Tongue (tissue), 3 donors: ENCODE measurements at places on chromosomes 1 and 21. TPM values are rescaled to one million over a fixed set of nuclear protein-coding genes. Genes with fewer than 3 reads are reported as not detected.
A peak's percentile ranks its signal among the peaks of the same experiment; 100 is the strongest.

DNA sequence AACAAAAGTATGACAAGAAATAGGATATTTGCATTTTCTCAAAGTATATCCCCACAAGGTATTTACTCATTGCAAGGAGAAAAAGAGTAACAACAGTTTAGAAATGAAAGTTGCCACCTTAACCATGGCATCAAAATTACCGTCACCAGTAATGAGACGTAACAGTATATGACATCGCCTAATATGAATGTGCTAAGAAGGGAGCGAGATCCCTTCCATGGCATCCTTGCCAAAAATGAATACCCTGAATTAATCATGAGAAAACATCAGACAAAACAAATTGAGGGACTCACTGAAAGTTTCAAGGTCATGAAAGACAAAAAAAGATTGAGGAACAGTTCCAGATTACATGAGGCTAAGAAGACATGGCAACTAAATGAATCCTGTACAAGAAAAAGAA, 78.9 kb upstream of the MROH9 start:
- DNase-seq, result no peak

The TCEA3 gene
- total RNA-seq, result 241 TPM

DNA sequence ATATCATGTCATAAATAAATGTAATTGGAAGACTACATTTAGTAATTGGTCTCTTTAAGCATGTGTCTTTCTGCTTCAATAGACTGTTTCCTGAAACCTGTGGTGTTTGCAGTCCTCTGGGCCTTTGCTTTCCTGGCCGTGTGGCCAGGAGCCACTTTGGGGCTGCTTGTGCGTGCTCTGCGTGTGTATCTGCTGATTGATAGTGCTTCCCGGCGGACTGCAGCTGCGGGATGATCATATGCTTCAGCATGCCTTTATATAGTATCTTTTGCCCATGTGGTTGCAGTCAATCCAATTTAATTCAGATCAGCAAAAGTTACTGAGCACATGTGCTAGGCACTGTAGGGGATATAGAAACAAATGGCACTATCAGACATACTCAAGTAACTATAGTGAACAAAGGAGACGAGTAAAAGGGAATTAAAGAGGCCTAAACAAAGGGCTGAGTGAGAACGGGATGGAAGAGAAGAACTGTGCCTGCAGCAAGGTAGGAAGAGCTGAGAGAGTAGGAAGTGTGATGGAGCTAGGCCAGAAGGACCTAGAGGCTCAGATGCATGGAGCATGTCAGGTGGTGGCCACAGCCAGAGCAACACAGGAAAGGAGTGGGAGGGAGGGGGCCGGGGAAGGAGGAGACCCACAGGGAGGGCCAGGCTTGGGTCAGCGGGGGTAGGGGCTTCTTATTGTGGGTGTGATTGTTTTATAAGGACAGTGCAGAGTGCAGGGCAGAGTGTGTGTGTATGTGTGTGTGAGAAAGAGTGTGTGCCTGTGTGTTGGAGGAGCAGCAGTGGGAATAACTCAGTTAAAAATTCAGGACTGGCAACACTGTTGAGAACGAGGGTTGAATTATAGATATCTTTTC, 27.2 kb upstream of the TTF2 start:
- DNase-seq, result no peak

The TTC39A gene
- 1.7 TPM for total RNA-seq

DNA sequence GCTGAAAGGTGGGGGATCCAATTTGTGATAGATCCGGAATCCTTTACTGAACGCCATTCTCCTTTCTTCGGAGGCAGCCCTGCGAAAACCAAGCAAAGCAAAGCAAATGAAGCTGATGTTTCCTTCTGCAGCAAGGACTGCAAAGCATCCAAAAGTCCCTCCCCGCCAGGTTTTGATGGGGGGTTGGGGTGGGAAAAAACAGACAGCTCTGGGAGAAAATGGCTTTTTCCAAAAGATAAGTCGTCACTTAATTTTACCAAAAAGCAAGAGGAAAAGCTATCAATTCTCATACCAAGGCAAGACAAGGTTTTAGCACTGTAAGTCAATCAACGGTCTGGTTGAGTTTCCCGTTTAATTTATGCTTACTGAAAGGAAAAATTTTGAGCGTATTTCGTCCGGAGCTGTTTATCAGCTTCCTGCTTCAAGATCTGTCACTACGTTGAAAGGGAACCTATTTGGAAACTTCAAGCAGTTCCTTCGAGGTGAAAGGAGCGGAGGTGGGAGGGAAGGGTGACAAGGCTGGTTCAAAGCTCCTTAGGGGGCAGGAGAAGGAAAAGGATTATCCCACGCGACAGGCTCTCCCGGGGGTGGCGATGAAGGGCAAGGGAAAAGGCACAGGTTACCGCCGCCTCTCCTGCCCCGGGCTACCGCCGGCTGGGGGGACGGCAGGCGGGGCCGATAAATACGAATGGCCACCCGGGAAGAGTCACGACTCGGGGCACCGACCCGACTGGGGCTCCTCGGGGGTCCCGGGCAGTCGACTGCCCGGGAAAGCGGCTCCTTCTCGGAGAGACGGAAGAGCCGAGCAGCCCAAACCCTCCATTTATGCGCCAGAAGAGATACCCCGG, 750 bp downstream of the SYNJ1 start:
- DNase-seq, result peak; percentile 48

GRCh38 chr1:77044133-77044849, 174.9 kb downstream of the PIGK start:
- no peak for DNase-seq

DNA sequence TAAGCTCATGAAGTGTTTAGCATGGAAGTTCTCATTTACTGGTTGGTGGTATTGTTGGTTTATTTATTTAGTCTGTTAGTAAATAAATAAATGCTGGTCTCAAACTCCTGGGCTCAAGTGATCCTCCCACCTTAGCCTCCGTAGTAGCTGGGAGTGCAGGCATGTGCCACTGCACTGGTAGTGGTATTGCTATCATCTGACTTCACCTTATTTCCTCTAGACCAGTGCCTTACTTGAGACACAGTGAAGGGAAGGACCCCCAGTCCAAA, 1.4 kb upstream of the SLC2A1 start:
- no peak for DNase-seq

- DNase-seq, result no peak
Measured at GRCh38 chr1:95245029-95245428, 11.0 kb downstream of the RWDD3 start.

DNA sequence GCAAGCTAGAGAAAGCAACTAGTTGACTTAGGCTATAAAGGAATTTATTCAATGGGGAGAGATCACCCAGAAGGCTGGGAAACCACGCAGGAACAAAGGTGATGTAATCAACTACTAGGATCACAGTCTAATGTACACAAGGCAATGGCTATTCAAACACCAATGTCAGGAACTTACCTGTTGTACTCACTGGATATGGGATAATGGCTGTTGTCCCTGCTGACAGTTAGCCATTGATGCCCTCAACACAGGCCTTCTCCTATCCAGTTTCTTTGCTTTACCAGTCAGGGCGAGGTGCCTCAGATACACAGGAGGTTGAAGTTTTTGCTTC, 32.3 kb downstream of the C21orf91 start:
- DNase-seq, result no peak

- no peak for DNase-seq
Measured at GRCh38 chr1:184146202-184146601, 94.7 kb downstream of the TSEN15 start.

The TFF1 gene
- not detected for total RNA-seq

DNA sequence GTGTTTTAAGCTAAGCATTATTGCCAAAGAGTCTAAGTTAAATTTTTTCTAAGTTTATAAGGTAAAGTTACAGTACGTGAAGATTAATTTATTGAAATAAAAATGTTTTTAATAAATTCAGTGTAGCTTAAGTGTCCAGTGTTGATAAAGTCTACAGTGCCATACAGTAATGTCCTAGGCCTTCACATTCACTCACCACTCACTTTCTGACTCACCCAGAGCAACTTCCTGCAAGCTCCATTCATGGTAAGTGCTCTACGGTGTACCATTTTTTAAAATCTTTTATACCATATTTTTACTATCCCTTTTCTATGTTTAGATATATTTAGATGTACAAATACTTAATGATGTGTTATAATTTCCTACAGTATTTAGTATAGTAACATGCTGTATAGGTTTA, 173.2 kb downstream of the CACNA1E start:
- DNase-seq, result no peak

DNA sequence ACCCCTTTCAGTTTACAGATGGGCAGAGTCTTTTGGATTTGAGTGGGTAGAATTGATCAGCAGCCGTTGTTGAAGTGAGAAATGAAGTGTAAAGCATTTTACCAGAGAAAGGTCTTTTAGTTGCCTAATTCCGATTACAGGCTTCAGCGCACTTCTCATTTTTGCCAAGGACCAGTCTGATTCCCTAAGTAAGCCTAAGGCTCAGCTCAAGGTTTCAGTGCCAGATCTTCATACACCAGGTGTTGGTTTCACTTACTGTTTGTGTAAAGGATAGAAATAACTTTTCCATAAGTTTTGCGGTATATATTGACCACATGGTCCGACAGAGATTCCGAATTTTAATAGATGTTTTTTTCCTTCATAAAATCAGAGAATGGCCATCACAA, 83.9 kb upstream of the BMP8A start:
- peak; percentile 48 for DNase-seq

DNA sequence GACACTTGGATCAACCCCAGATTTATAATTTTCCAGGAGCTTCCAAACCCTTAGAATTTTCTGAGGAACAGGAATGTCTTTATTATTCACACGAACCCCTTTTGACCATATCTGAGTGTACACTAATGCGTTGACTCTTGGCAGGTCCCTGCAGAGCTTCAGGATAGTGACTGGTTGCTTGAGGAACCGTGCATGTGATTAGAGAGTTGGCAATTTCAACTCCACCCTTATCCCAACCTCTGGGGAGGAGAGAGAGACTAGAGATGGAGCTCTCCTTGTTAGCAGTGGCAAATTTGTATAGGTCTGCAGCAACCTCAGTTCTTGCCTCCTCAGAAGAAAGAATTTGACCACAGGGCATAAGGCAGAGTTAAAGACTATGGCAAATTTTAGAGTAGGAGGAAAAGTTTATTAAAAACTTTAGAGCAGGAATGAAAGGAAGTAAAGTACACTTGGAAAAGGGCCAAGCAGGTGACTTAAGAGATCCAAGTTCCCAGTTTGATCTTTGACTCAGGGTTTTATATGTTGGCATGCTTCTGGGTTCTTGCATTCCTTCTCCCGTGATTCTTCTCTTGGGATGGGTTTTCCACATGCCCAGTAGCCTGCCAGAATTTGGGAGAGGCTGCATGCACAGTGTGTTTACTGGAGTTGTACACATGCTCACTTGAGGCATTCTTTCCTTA, 93.8 kb upstream of the ETV3 start:
- no peak for DNase-seq
